ENCODE measurements at places on chromosomes 7 and 10.

DNA sequence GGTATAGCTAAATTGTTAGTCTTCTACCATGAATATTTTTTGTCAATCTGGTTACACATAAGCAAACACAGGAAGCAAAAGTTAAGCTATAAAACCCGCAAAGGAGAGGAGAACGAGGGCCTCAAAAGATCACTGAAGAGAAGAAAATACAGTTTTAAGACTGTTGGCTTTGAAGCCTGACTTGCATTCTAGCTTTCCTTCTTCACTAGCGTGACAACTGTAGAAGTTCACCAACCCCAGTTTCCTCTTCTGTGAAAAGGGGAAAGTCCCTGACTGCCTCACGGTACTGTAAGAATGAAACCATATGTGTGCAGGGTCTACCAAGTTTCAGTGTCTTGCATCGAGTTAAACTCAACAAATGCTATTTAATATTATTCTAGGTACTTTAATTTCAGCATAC, 7.5 kb upstream of the LRRN3 start:
- peak; percentile 63 for DNase-seq

- no peak for DNase-seq
Measured at GRCh38 chr10:71998119-71998839, 34.1 kb downstream of the CHST3 start.

- DNase-seq = no peak
Measured at GRCh38 chr7:94061326-94061725, 57.2 kb upstream of the BET1 start.

GRCh38 chr10:46229144-46229563, 57.6 kb upstream of the ANTXRL start:
- no peak for DNase-seq

DNA sequence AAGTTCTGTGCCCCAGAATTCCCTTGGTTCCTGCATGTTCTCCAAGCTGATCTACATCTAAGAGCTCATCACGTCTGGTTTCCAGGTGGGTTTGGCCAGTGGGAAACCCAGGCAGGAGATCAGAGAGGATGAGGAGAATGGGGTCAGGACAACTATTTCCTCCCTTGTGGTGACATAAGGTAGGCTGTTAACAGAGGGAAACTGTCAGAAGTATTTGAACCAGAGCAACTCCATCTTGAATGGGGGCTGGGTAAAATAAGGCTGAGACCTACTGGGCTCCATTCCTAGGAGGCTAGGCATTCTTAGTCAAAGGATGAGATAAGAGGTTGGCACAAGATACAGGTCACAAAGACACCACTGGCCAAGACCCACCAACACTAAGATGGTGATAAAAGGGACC, 19.1 kb downstream of the GARIN1A start:
- no peak for DNase-seq

GRCh38 chr7:22728401-22729029, 1.5 kb downstream of the IL6 start:
- no peak for DNase-seq

DNA sequence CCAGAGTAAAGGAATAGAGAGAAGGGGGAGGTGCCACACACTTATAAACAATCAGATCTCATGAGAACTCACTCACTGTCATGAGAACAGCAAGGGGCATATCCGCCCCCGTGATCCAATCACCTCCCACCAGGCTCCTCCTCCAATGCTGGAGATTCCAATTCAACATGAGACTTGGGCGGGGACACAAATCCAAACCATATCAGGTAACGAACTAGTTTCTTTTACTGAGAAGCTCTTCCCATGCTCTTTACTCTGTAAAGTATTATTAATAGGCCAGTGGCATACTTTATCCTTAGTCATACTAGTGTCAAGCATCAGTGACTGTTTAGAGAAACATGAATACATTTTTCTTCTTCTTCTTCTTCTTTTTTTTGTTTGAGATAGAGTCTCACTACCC, 39.4 kb upstream of the ZNF488 start:
- no peak for DNase-seq

- no peak for DNase-seq
Measured at GRCh38 chr7:137519181-137519691, 175.7 kb upstream of the PTN start.

DNA sequence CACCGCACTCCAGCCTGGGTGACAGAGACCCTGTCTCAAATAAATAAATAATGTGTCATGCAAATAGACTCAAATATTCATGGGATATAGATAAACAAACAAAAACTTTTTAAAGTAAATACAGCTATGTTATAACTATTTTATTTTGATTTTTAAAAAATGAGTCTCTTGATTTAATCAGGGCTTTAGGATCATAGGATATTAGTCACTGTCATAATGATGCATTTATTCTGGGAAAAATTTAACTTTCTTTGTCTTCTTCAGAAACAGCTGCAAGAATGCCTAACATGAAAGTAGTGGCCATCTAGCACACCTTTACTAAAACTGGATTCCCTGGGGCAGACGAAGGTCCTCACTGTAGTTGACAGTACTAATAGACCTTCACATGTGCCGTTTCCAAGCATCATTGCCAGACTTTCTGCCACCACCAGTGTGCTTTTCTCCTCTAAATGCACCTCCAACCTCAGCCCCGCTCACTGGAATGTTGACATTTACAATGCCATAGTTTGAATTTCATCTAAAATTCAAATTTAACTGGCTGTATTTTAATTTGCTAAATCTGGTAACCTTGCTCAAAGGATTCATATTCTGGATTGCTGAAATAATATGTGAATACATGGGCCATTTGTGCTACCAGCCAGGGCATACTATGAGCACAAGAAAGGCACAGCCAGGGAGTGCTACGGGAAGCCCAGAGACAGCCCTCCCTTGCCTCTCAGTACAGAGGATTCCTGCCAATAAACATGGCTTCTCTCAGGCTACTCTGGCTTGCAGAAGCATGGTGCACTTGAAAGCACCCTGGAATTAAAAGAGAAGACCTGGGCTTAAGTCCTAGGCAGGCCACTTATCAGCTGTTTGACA, 63.4 kb upstream of the ADO start:
- DNase-seq = no peak

- no peak for DNase-seq
Measured at GRCh38 chr7:41699516-41699915, 3.4 kb downstream of the INHBA start.

- DNase-seq = no peak
Measured at GRCh38 chr7:33592718-33593117, 312.6 kb upstream of the BMPER start.

GRCh38 chr10:77873536-77874380, 52.8 kb downstream of the DLG5 start:
- DNase-seq = no peak

- DNase-seq = no peak
Measured at GRCh38 chr10:42972946-42973345, 103.9 kb upstream of the RET start.

DNA sequence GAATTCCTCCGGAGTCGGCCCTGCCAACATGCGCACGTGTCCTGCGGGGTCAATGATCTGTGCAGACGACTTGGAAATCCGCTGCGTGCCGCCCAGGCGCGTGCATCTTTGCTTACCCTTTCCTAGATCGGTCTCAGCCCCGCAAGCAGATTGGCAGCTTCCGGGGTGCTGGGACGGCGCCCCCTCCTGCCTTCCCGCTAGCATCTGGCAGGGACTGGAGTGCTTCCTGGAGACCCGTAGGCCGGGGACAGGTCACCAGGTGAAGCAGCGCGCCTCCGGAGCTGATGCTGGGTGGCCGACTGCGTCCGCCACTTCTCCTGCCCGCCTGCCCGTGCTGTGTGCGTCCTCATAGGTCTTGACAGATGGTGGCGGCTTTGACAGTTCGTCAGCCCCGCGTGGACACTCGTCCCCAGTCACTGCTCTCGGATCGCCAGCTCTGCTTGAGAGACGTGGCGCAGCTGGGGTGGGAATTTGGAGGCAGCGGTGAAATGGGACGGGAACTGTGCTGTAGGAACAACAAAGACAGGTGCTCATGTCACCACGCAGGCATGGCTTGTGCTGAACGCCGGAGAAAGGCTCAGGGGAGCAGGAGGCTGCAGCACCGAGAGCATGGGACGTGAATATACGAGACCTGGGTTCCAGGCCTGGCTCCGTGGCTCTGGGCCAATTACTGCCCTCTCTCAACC, 21.9 kb upstream of the KCNK18 start:
- no peak for DNase-seq

GRCh38 chr7:30472081-30472783, 6.4 kb downstream of the NOD1 start:
- DNase-seq = no peak

DNA sequence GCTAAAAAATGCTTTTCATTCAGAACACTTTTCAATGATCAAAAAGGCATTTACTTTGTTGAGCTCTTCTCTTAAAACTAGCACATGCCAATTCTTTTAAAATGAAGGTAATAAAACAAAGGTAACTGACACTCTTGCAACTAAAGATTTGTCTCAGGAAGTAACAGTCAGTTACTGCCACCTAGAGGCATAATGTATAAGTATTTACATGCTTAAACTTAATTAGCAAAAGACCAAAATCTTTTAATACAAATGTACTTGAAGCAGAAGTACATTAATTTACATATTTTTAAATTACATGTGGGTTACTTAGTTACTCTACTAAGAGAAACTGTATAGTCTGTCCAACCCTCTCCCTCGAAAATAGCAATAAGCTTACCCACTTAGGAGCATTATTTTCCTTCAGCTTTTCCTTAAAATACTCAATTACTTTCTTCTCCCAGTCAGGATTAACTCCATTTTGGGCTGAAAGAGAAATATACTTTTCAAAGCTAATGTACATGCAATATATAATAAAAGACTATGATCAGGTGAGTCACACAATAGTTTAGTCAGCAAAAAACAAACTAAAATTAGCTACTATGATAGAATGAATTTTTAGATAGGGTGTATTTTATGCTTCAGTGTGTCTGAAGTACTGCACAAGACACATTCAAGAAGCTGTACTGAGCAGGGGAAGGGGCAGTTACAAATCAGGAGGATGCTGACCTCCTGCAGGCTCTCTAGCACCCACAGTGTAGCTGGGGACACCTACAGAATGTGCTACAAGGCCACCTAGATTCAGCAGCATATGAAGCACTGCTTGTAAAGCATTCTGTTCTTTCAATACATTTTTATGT, 13.0 kb downstream of the MCMBP start:
- DNase-seq = peak; percentile 8

DNA sequence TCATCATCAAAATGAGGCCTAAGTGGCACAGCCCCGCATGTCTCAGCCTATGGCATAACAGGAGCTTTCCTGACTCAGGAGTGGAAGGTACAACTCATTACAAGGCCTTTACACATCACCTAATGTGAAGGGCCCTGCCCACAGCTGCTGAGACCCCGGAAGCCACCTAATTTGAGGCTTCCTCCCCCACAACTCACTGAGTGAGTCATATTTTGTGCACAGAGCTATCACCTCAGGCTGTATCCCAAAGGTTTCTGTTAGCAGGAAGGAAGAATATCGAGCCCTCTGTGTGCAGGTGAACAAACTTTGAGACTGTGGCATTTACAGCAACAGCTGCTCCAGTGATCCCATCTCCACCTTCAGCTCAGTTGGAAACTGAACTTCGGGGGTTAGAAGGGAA, 20.6 kb downstream of the HTR5A start:
- no peak for DNase-seq

DNA sequence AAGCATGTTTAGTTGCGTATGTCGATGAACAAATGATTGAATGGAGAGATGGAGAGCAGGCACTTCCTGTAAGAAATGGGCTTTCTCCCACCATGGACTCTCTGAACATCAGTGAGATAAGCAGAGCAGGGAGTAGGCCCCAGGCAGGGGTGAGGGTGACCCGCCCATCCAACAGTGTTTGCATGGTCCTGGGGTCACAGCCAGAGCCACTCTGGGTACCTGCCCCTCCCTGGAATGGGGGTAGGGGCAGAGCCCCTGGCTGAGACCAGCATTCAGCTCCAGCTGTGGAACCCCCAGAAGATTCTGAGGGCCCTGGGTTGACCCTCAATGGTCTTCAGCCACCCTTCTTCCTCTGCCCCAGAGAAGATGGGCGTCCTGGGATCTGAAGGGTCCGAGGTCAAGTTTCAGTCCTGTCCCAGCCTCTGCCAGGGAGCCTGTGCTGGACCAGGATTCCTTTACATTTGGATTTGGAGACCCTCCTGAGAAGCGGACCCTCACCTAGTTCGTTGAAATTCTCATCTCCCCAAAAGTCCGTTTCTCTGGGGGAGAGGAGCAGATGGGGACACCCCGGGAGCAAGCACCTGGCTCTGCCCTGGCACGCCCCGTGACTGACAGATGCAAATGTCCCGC, 2.4 kb upstream of the FGF8 start:
- no peak for DNase-seq

DNA sequence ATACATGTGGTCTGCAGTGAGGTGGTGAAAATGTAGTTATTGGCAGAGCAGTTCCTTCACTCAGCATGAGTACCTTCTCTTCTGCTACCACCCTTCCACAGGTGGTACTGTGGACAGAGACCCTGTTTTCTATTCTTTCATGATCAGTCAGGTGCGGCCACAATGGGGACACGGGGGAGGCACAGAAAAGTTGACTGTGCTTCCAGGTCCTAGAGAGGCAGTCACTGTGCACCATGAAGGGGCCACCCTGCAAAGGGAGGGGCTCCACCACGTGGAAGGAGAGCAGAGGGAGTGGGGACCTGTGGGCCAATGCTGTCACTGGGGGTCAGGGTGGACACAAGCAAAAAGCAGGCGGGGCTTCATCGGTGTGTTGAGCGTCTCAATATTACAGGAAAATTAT, 3.6 kb upstream of the LANCL2 start:
- no peak for DNase-seq

DNA sequence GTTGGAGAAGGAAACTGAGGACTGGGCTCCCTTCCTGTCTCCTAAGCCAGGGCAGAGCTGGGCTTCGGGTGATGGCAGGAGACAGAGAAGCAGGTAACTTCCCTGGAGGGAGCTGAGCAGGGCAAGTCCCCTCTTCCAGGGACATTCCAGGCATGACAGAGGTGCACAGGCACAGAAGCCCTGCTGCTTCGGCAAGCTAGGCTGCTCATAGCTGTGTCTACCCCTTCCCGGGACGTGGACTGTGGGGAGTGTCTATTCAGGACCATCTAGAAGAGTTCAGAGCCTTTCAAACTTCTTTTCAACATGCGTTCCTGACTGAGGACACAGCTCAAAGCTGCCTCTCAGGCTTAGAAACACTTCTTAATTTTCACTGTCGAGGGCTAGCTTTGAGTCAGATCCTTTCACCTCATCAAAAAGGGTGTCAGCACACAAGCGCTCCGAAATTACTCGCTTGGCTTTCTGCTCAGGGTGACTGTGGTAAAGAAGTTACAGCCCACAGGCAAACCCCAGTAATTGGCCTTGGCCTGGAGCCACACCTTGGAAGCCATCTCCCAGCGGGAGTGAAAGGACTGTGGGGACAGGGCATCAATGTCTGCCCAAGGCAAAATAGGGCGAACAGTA, 63.7 kb upstream of the STEAP1B start:
- no peak for DNase-seq

GRCh38 chr7:71896535-71896934, 515.6 kb downstream of the CALN1 start:
- DNase-seq = no peak

DNA sequence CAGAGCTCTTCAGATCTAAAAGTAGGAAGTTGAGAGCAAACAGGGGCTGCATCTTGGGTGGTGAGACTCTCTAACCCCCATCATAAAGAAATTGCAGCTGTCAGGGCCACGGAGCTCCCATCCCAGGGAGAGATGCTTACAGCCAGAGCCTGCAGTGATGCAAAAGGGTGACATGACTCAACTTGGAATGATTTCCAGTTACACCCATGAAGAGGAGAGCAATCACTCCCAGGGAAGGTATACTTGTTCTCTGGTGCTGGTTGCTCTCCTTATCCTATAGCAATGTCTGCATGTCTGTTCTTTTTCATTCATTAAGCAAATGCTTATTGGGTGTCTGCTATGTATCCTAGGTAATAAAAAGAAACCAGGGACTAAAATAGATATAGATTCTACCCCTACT, 228.0 kb downstream of the RAB11FIP2 start:
- no peak for DNase-seq

Measured in SK-N-MC (cell line).